Stimulated activated CD4-positive, alpha-beta T cell treated with anti-CD3 and anti-CD28 coated beads, Interleukin-4, amount 100 ng/mL, for 4 hours (primary cell): ENCODE measurements at places on chromosomes 16 and 17.

GRCh38 chr16:56732366-56732765, 2.4 kb downstream of the NUP93 start:
- DNase-seq = no peak

- no peak for DNase-seq
These were observed 9.3 kb upstream of the MRTFB start for GRCh38 chr16:14061732-14062259.

- DNase-seq = peak; percentile 54
These were observed 8.0 kb downstream of the SPPL2C start for GRCh38 chr17:45852535-45853297.

DNA sequence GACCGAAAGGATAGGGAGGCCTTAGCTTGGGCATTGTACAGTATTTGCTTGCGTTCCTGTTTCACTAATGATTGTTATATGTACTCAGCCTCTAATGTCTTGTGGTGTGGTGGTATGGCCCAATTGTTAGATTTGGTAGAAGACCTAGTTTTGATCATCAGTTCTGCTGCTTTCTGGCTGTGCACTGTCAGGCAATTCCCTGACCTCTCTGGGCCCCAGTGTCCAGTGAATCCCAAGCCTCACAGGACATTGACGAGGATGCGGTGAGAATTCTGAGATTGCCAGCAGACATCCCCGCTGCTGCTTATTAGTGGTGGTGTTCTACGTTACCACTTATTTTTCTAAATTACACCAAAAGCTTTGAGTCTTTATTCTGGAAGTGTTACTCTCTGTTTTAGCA, 195.2 kb downstream of the SNX29 start:
- DNase-seq = no peak

- DNase-seq = no peak
These were observed 3.9 kb upstream of the ALDH3A2 start for GRCh38 chr17:19644493-19645210.

- no peak for DNase-seq
These were observed 88.7 kb downstream of the AIPL1 start for GRCh38 chr17:6346156-6346786.

DNA sequence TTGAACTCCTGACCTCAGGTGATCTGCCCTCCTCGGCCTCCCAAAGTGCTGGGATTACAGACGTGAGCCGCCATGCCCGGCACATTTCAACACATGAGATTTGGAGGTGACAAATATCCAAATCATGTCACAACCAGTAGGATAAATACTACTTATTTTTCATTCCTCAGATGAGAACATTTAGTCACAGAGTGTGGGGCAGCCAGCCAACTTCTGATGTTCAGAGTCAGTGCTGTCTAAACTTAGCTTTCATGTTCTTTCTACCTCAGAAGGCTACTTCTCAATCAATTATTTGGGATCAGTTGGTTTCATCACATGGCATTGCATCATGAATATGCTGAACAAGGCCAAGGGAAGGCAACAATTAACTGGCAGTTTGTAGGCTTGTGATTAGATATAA, 134.5 kb downstream of the CDH13 start:
- DNase-seq = no peak

GRCh38 chr17:37405955-37406634, 541 bp downstream of the ACACA start:
- DNase-seq = no peak

DNA sequence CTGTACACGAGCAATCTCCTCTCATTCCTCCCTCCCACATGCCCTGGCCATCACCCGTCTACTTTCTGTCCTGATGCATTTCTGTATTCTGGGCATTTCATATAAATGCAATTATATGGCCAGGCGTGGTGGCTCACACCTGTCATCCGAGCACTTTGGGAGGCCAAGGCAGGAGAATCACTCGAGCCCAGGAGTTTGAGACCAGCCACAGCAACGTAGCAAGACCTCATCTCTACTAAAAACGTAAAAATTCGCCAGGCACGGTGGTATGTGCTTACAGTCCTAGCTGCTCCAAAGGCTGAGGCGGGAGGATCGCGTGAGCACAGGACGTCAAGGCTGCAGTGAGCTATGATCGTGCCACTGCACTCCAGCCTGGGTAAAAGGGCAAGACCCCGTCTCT, 4.8 kb downstream of the MEAK7 start:
- DNase-seq = no peak

GRCh38 chr17:64358261-64358788, 32.3 kb downstream of the PECAM1 start:
- DNase-seq = no peak

DNA sequence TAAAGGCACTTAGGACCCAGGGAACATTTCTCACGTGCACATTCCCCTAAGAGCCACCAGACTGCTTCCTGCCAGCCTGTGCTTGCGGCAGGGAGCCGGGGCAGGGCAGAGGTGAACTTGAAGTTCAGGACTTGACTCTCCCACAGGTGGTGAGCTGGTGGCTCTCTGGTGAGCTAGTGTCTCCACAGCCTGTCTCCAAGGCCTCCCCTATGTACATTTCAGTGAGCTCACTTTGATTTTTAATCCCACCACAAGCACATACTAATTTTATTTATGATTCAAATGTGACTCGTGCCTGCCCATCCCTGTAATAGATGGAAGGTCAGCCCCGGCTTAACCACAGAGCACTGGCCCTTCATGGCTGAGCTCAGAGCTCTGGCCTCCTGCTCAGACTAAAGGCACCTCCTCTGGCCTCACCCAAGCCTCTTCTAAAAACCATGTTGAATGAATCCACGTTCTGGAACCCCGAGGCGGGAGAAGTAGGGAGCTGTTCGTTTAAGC, 9.2 kb downstream of the SNN start:
- DNase-seq = no peak

GRCh38 chr16:85136213-85136701, 24.0 kb upstream of the CIBAR2 start:
- no peak for DNase-seq

DNA sequence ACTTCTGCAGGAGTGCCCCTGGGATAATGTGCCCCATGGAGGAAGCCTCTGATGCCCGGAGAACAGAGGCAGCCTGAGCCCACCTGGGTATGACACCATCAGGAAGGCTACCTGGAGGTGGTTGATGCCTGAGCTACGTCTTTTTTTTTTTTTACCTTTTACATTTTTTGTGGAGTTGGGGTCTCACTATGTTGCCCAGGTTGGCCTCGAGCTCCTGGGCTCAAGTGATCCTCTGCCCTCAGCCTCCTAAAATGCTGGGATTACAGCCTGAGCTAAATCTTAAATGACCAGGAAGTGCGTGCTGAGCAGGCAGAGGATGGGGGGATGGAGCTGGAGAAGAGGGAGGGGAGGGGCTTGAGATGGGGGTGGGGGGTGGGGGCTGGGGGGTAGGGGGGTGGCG, 32.7 kb downstream of the ABCC6 start:
- DNase-seq = no peak

GRCh38 chr17:27818401-27819105, 18.2 kb upstream of the NOS2 start:
- DNase-seq = no peak

- DNase-seq = no peak
These were observed 126.2 kb downstream of the FOXL1 start for GRCh38 chr16:86704516-86704915.

DNA sequence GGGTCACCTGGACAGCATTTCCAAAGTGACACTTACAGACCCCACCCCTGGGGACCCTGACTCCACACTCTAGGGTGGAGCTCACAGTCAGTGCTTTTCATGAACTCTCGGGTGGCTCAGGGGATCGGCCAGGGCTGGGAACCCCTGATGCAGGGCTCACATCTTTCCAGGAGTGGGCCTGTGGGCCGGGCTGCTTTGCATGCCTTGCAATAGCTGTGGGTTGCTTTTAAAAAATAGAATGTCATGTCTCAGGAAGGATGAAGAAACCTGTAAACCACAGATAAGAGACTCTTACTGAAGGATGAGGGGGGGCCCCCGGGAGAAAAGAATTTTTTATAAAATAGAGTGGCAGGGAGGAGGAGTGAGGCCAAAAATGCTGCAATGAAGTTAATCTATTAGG, 40.2 kb downstream of the RBFOX3 start:
- no peak for DNase-seq

- no peak for DNase-seq
These were observed 6.0 kb downstream of the GGNBP2 start for GRCh38 chr17:36550491-36551417.

DNA sequence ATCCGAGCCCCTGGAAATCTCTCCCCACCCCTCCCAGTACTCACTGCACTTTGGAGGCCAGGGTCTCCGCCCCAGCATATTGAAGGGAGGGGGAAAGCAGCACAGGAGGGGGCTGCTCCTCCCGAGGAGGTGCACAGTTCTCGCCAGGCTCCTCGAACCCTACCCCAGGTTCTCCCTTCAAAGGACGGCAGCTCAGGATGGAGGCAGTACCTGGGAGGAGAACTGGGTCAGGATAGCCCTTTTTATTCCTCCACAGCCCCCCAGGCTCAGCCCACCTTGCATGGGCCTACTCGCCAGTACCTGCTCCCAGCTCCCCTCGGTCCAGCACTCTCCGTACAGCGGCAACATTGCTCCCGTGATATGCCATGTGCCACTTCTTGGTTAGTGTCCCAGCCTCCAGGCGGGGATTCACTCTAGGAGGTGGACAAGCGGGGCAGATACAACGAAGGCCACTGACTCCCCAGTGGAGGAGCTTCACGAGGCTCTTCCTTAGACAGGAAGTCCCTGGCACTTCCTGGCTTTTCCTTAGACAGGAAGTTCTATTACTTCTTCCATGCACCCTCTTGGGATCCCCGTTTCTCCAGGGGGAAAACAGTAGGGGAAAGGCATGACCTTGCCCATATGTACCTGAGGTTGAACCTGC, 2.1 kb upstream of the GPS2 start:
- no peak for DNase-seq

DNA sequence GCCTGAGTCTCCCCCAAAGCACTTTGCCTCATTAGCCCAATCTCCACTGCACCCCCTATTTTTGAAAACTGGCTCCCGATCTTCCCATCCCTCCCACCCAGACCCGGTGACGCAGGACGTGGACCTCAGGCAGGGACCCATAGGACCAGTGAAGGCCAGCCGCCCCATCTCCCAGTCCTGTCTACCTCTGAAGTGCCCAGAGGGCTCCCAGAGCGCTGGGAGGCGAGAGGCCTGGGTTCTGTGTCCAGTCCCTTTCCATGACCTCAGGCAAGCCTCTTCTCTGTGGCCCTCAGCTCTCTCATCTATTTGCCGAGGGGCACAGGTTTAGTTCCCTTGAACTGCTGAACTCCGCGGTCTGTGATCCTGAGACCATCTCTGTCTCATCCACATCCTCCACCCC, 714 bp downstream of the TNS4 start:
- no peak for DNase-seq

DNA sequence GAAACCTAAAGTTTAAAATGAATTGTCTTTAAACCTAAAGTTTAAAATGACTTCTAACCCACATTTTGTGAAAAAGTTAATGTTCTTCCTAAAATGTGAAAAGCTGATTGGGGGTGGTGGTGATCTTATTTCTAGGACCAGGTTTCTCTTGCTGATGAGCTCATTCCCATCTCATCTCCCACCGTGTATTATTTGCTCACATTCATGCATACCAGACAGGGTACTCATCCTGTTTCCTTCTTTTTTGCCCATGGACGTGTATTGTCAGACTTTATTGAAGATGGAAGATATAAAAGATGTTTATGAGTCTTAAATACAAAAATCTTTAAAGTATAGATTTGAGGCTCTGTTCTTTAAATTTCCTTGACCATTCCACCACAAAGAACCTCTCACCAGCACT, 70.1 kb upstream of the MPHOSPH6 start:
- DNase-seq = no peak

DNA sequence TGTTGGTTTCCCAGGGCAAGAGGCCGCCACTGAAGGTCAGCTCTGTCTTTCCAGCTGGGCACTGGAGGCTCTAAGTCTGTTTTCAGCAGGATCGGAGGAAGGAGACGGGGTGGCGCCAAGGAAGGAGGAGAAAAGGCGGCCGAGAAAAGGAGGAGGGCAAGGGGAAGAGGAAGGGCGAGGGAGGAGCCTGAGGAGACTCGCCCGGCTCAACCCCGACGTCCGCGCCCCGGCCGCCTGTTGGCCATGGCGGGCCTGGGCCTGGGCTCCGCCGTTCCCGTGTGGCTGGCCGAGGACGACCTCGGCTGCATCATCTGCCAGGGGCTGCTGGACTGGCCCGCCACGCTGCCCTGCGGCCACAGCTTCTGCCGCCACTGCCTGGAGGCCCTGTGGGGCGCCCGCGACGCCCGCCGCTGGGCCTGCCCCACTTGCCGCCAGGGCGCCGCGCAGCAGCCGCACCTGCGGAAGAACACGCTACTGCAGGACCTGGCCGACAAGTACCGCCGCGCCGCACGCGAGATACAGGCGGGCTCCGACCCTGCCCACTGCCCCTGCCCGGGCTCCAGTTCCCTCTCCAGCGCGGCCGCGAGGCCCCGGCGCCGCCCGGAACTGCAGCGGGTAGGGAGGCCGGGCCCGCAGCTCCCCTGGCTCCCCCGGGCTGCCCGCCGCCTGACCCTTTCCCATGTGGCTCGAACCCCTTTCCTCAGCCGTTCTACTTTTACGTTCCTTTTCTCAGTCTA, at the start of gene RNF135:
Gene RNF135, plus strand, starts transcription at position 209 of the 737 bp plus-strand sequence. Its CDS starts 35 bp downstream, at position 244.
- peak; percentile 53 for DNase-seq

DNA sequence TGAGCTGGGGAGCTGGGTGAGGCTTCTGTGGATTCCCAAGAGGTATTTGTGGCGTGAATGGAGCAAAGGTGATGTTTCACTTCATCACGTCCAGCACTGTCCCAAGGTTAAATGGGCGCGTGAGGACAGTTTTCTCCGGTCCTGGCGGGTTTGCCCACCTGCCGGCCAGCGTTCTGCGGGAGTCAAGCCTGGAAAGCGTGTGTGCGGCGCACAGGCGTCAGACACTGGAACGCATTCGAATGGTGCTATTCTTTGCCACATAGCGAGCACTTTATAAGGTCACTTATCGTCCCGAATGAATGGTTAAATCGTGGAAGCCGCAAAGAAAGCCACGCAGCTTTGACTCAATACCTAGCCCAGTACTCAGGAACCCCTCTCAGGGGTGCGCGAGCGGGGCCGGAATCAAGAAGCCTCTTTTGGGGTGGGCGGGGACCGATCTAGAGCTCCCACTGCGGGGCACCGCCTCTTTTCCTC, 446 bp upstream of the PSMD11 start:
- no peak for DNase-seq
